ENCODE measurements at places on chromosomes 12 and 14. TPM values are rescaled to one million over a fixed set of nuclear protein-coding genes. Genes with fewer than 3 reads are reported as not detected.
A peak's percentile ranks its signal among the peaks of the same experiment; 100 is the strongest.

TMEM233 gene
- 0.13 TPM for total RNA-seq

CLEC2B gene
- 6.7 TPM for total RNA-seq

ZNF891 gene
- 1.3 TPM for total RNA-seq

TEP1 gene
- total RNA-seq, result 71.3 TPM

TAS2R8 gene
- total RNA-seq, result not detected

GRCh38 chr12:8038659-8039114 is 6.2 kb downstream of the FOXJ2 start:
- peak; percentile 52 for DNase-seq

- peak; percentile 69 for DNase-seq
Measured at GRCh38 chr12:122837306-122838265, 2.3 kb downstream of the HIP1R start.

- no peak for DNase-seq
Measured at GRCh38 chr14:58920230-58920629, 268.2 kb upstream of the DAAM1 start.

GRCh38 chr12:38728894-38729293 is 176.5 kb downstream of the CPNE8 start:
- DNase-seq, result no peak

- no peak for DNase-seq
Measured at GRCh38 chr12:67599691-67600090, 48.9 kb upstream of the DYRK2 start.

GRCh38 chr12:124592050-124592449 is 24.6 kb upstream of the NCOR2 start:
- no peak for DNase-seq

DNA sequence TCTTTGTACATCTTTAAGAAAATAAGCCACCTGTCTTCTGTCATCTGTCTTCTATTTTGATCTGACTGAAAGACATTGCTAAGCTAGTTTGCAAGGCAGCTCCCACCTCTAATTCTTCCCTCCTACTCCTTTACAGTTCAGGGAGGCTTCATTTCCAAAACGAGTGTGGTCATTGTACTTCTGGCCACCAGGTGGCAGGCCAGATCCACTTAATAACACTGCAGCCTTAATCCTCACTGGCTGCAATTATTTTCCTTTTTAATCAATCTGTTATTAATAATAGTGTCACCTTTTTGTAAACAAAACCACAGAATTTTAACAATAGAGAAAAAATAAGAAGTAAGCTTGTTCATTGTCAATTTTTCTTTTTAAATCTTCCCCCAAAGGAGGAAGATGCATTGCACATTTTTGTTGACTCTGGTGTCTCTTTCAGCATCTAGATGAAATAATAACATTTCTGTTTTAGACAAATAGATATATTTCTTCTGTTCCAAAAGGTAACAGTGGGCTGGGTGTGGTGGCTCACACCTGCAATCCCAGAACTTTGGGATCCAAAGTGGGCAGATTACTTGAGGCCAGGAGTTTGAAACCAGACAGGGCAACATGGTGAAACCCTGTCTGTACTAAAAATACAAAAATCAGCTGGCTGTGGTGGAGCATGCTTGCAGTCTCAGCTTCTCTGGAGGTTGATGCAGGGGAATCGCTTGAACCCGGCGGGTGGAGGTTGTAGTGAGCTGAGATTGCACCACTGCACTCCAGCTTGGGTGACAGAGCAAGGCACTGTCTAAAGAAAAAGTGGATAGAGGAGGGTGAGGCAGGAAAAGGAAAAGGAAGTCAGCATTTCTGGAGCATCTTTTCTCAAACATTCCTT is 23.3 kb downstream of the GABARAPL1 start:
- no peak for DNase-seq

- DNase-seq, result no peak
Measured at GRCh38 chr12:124527861-124528561, 39.4 kb downstream of the NCOR2 start.

- no peak for DNase-seq
Measured at GRCh38 chr12:19068137-19068536, 61.4 kb upstream of the PLEKHA5 start.

GRCh38 chr14:53316504-53316903 is 163.4 kb upstream of the DDHD1 start:
- no peak for DNase-seq

DNA sequence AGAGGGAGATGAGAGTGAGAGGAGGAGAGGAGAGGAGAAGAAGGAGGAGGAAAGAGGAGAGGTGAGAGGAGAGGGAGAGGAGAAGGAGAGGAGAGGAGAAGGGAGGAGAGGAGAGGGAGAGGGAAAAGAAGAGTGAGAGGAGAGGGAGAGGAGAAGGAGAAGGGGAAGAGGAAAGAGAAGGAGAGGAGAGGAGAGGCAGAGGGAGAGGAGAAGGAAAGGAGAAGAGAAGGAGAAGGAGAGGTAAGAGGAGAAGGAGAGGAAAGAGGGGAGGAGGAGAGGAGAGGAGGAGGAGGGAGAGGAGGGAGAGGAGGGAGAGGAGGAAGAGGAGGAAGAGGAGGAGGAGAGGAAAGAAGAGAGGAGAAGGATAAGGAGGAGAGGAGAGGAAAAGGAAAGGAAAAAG is 266.8 kb downstream of the ITPR2 start:
- no peak for DNase-seq

GRCh38 chr12:116461060-116461459 is 98.1 kb upstream of the MAP1LC3B2 start:
- DNase-seq, result no peak

GRCh38 chr12:124862768-124863415 is 772 bp downstream of the SCARB1 start:
- peak; percentile 45 for DNase-seq

Measured in colonic mucosa (tissue), 4 donors.